Left ventricle myocardium superior (tissue), 1 donor: ENCODE measurements at places on chromosomes 1 and 21. TPM values are rescaled to one million over a fixed set of nuclear protein-coding genes. Genes with fewer than 3 reads are reported as not detected.

Gene ESPN
- 0.77 TPM for total RNA-seq

Gene LDLRAD1
- not detected for total RNA-seq

Gene SPRR2F
- not detected for total RNA-seq

Gene DISC1
- total RNA-seq, result 4.3 TPM

Gene U2AF1
- 15.8 TPM for total RNA-seq

Gene RORC
- total RNA-seq, result 13.0 TPM

Gene HORMAD1
- 0.37 TPM for total RNA-seq

Gene ATAD3A
- 18.3 TPM for total RNA-seq

DNA sequence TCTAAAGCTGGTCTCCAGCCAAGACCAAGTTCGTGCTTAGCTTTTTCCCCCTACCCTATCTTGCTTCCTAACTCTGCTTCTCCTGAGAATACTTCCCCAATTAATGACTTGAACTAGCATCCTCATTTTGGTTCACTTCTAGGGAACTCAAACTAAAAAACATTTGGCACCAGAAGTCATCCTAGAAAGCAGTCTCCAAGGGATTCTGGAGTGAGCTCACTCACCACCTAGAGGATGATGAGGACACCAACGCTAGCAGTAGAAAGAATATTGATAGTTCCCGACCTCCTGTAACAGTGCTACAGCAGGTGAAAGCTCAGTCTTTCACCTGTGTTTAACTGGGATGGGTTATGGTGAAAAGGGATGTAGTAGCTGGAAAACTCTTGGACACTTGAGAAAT, 4.7 kb upstream of the PSMB2 start:
- no peak for DNase-seq

DNA sequence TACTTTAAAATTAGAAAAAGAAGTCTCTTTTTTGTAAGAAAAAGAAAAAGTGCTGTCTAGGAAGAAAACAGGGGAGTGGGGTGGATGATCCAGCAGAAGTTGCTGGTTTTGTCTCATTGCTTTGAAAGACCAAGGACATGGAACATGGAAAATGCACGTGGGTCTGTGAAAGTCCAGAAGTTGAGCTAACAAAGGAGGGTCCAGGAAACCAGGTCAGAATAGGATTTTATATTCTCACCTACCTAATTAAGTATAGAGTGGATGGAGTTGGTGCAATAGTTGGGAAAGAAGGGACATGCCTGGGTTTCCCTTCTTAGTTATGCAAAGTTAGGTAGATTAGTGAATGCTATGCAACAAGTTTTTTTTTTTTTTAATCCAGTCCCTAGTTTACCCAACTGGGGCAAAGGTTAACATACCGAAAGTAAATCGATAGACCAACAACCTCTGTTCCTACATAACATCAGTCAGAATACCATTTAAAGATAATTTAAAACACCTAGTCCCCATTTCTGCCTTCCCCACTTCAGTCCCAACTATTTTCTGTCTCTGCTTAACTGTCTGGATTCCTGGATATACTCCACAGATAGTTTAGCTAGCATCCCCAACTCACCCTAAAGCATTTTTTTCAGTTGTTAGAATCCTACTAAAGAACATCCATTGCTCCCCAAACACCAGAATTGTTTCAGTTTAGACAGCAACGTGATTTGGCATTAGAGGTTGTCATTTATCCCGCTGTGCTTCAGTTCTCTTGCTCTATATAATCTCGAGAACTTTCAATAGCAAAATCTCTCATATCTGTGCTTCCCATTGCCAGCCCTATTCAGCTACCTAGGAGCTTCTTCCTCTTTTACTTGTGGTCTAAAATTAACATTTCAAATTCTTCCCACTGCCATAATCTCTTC, 105.7 kb upstream of the PLPPR5 start:
- no peak for DNase-seq

DNA sequence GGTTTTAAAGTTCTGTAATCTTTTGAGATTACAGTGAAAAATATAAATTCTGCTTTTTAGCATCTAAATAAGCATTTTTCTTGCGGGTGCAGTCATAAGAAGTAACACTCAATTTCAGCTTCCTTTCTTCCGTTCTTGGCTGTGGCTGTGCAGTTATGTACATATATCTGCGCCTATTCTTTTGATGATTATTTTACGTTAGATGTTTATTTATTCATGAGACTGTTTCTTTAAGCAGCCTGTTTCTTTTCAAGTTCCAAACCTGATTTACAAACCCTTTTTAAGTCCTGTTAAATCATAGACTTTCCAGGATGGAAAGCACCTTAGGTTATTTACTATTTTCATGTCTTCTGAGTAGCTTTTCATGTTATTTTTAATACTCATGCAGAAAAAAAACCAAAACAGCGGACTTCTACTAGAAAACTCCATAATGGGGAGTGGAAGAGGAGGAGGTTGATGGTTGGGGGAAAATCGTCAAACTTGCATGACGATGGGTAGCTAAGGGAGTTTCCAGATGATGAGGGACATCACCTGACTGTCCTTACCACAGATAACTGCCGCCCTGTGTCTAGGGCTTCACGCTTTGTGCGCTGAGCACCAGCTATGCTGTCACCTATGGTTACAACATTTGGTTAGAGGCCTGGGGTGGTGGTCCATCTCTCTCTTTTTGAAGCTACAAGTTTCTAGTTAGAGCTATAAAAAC, 2.6 kb downstream of the PRDM2 start:
- DNase-seq, result no peak

GRCh38 chr1:200290010-200290685, 119.7 kb downstream of the ZNF281 start:
- no peak for DNase-seq

GRCh38 chr1:207711285-207711684, 40.6 kb upstream of the CD46 start:
- DNase-seq, result no peak

GRCh38 chr1:178774263-178774662, 49.2 kb downstream of the RALGPS2 start:
- DNase-seq, result no peak

DNA sequence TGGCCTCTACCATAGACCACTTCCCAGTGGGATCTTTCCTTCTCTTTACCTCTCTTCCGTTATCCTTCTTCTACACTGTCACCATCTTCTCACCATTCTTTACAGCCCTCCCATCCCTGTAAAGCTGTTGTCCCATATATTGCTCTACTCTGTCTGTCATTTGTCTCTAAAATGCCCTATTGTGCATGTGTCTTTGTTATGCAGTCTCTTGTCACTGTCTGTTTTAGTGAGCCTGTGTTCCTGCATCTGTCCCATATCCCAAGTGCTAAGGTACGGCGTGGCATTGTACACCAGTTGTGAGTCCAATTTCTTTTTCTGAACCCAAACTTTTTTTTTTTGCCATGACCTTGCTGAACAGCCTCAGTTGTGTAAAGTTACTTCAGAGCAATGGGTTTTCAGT, 8.8 kb upstream of the ZBTB18 start:
- DNase-seq, result no peak
